ENCODE measurements at places on chromosomes 13 and 19.

- DNase-seq, result no peak
Measured at GRCh38 chr19:22609630-22610029, 24.5 kb upstream of the ZNF492 start.

DNA sequence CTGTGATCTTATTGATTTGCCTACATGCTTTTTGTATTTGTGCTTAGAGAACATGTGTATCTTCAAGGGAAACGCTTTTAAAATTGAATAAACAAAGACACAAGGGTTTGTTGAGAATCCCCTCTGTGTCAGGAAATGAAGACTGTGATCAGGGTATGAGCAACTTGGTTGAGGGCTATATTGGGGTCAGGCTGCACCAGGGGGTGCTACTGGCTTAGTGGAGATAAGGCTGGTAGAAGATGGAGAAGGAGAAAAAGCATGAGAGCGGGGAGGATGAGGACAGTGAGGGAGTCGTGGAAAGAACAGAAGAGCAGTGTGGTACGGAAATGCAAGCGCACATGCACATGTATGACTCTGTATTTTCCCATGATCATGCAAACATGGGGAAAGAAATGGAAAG, 201.6 kb downstream of the MTUS2 start:
- DNase-seq, result no peak

DNA sequence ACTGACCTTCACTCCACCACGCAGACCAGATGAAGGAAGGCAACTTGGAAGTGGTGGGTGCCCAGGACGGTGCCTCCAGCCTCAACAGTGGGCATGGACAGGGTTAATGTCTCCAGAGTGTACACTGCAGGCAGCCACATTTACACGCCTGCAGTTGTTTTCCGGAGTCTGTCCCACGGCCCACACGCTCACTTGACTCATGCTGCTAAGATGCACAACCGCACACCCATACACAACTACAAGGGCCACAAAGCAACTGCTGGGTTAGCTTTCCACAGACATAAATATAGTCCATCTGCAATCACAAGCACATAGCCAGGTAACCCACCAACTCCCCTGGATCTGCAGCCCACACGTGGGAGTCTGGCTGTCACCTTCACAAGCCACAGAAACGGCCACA, 12.6 kb upstream of the AXL start:
- no peak for DNase-seq

DNA sequence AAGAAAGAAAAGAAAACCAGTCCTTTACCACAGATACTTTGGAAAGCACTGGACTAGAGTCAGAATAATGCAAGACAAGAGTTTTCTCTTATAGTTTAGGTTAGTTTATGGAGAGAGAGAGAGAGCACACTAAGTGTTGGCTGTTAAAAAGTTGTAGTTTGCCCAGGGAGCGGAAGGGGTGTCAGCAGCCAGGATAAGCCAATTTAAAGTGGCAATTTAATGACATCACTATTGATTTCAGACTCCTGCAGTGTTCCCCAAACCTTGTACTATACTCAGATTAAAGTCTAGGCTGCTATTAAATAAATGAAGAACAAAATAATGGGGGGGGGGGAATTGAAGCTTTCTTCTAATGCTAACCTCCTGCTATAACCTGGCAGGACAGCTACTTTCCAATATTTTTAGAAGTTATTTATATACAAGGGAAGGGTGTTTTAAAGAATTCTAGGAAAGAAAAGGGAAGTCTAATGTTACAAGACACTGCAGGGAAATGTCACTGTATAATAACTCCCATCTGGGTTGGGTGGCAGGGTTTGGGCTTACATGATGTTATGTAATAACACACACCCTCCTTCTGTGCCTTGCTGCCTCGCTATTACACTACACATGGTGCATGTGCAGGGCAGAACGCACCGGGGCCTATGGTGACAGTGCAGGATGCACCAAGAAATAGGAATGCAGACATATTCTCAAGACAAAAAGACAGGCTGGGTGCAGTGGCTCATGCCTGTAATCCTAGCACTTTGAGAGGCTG, 19.9 kb downstream of the TPT1 start:
- no peak for DNase-seq

- DNase-seq, result no peak
Measured at GRCh38 chr19:18776736-18777135, 14.4 kb downstream of the COMP start.

- DNase-seq, result no peak
Measured at GRCh38 chr13:38687246-38688229, 661 bp downstream of the FREM2 start.
